ENCODE measurements at places on chromosomes 6 and 20.

DNA sequence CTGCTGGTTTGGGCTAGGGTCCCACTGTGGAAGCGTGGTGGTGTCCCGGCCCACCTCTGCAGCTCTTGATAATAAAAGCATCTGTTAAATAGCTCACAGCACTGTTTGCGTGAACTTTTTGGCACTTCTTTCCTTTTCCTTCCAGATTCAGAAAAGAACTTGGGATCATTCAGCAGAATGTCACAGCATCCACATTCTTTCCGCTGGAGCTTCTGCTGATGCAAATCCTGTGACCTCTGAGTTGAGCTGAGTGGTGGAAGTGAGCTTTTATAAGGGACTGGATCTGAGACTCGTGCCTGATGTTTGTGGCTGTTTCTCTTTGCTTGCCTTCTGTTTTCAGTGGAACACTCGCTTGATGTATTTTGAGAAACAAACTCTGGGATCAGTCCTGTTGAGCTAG lies 3.9 kb downstream of the OSBPL2 start:
- no peak for DNase-seq

- no peak for DNase-seq
Measured at GRCh38 chr6:121809211-121809610, 373.8 kb downstream of the GJA1 start.

- DNase-seq: no peak
Measured at GRCh38 chr6:1278061-1278720, 33.7 kb upstream of the FOXQ1 start.

GRCh38 chr6:36542041-36542440 lies 5.2 kb downstream of the STK38 start:
- DNase-seq: no peak

DNA sequence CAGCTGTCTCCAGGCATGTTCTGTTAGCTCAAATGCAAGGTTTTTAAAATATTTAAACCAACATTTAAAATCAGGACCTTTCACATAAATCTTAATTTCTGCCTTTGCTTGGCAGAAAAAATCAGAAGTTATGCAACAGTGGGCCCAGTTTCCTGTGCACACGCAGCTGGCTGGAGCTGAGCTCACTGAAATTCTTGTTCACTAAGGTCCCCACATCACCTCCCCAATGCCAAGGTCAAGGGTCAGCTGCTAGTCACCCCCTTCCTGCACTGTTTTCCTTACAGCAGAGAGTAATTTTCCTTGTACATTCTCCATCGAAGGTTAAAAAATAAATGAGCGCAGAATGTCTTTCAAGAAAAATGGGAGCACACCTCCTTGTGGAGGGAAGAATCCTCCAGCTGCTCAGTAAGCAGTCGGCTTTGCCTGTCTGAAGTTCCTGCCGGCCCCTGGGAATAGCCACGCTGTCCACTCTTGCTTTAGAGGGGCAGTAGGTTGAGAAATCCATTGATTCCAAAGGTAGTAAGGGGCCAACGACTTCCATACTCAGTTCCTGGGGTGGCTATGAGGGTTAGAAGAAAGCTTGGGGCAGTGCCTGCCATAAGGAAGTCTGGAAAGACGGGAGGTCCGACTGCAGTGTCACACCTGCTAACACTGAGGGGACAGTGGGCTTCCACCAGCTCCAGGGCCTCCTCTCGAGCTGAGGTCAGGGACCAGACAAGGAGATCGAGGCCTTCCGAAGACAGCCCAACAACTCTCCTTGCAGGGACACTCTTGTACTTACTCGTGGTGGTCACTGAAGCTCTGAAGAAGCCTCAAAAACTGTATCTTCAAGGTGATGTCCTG lies 56.8 kb downstream of the MYH7B start:
- DNase-seq: no peak

DNA sequence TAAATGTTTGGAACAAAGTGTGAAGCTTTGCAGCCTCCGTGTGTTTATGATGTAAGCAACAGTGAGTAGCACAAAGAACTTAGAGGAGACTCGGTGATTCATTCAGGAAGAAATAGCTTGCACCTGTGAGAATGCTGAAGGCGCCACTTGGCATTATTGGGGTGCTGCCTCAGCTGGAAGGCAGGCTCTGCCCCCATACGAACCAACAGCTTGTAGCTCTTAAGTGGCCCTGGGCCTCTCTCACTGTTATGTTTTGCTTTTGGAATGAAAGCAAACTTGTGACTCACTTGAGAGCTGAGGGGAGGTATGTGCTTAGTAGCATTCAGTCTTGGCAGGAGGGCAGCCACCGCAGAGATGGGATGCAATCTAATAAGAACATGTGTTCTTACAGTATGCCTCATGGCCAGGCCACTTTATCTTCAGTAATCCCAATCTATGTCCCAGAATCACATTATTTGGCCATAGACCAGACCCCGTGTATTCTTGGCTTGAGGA lies 310.7 kb downstream of the EYA4 start:
- DNase-seq: no peak

DNA sequence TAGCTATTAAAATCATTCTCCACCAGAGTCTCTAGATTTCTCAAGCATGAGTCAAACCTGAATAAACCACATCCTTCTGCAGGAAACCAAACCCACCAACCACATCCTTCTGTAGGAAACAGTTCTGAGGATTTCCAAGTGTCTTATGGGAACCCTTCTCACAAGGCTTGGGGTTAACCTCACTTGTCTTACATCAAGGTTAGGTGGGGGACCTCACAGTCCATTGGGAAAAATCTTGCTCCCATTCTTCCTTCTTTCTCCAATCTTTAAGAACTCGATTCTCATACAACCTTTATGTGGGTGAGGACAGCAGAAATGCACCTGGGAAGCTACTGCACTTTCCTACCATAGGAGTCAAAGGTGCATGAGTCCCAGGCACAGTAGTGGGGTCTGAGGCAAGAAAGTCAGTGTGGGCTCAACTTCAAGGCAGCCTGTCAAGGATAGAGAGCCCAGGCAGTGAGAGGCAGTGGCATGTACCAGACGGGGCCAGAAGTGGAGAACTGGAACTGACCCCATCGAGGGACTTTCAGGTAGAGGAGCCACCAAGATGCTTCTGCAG lies 114.5 kb downstream of the SLC22A3 start:
- DNase-seq: peak; percentile 58

- DNase-seq: no peak
Measured at GRCh38 chr6:165766026-165766425, 103.0 kb upstream of the PDE10A start.

DNA sequence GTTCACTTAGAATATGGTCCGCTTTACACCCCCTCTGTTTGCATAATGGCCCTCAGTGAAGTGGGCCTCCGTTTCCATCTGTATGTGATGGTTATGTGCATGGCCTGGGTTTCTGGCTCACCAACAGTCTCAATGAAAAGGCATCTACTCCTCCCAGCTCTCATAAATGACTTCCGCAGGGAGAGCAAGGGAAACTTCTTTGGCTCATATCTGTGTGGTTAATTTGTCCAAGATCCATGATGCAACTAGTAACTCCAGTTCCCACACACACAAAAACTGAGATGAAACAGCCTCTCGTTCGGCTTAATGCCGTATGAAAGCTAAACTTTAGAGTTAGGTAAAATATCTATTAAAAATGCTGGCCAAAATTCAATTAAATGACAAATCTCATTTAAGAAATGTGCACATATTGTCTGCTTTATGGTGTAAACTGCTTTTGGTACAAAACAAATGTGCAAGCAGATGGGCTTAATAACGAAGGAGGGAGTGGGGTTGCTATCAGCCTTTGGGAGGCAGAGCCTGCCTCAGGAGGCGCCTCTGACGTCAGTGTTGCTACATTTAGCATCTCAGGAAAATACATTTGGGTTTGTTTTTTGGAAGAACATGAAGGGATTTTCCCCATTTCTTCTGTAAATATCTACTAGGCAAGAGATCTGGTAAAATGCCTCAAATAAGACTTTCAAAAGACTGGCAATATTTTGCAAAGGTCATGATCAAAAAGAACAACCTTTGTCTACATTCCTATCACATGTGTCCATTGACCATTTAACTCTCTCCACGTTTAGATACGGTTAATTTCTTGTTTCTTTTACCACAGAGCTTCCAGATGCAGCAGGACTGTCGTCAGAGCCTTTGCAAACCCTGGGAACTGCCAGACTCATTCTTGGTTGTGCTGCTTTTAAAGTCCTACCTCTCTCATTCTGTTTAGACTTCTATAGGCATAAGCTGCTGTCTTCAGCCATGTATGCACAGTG lies 96.8 kb downstream of the ARMC2 start:
- no peak for DNase-seq

- DNase-seq: no peak
Measured at GRCh38 chr6:126541806-126542491, 202.0 kb downstream of the CENPW start.

GRCh38 chr20:51871943-51872342 lies 69.6 kb upstream of the SALL4 start:
- DNase-seq: no peak

GRCh38 chr6:149593408-149593807 lies 27.2 kb downstream of the GINM1 start:
- no peak for DNase-seq

DNA sequence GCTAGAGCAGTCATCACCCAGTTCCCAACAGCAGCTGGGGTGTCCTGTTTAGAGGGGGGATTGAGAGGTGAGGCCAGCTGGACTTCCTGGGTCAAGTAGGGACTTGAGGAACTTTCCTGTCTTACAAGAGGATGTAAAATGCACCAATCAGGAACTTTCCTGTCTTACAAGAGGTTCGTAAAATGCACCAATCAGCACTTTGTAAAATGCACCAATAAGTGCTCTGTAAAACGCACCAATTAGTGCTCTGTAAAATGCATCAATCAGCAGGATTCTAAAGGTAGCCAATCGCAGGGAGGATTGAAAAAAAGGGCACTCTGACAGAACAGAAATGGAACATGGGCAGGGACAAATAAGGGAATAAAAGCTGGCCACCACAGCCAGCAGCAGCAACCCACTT lies 225.7 kb downstream of the GMPR start:
- DNase-seq: no peak

- no peak for DNase-seq
Measured at GRCh38 chr6:26202201-26202611, 115.0 kb downstream of the HFE start.

DNA sequence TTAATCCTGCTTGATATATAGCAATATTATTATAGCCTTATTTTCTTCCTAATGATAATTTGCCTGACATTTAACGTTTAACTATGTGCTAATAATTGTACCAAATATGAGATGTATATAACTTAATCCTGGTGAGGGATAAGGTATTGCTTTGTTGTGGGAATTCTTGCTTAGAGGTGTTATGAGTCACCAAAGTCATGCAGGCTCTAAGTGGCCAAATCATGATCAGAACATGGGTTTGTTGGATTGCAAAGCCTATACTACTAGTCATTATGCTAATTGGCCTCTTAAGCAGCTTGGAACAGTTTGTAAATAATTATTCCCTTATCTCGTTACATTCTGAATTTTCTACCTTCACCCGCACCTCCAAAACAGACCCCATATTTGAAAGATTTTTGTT lies 21.9 kb upstream of the C6orf141 start:
- no peak for DNase-seq

GRCh38 chr20:24589815-24590177 lies 120.4 kb downstream of the SYNDIG1 start:
- no peak for DNase-seq

GRCh38 chr20:10171864-10172751 lies 46.5 kb upstream of the SNAP25 start:
- peak; percentile 68 for DNase-seq
